Kidney glomerular epithelial cell (primary cell): ENCODE measurements at places on chromosomes 4 and X.
A peak's percentile ranks its signal among the peaks of the same experiment; 100 is the strongest.

DNA sequence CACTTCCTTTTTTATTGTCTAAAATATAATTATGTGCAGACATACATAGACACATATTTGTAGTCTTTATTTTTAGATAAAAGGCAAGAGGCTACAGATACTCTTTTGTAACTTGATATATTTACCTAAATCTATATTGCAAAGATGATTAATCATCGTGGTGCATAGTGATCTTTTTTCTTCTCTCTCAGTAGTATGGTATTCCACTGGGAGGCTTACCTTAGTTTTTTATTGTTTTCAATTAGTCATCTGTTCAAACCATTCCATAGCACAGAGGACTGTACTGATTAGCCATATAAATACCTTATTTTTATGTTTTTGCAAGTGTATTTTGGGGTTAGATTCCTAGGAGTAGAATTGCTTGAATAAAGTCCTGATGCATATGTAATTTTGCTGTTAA is 619.7 kb downstream of the GRXCR1 start:
- DNase-seq: no peak

GRCh38 chr4:2950221-2950989 is 12.8 kb downstream of the NOP14 start:
- no peak for DNase-seq

GRCh38 chr4:65046192-65047133 is 623.8 kb downstream of the EPHA5 start:
- DNase-seq: peak; percentile 8

GRCh38 chr4:166043801-166044200 is 170.8 kb downstream of the TLL1 start:
- DNase-seq: no peak

DNA sequence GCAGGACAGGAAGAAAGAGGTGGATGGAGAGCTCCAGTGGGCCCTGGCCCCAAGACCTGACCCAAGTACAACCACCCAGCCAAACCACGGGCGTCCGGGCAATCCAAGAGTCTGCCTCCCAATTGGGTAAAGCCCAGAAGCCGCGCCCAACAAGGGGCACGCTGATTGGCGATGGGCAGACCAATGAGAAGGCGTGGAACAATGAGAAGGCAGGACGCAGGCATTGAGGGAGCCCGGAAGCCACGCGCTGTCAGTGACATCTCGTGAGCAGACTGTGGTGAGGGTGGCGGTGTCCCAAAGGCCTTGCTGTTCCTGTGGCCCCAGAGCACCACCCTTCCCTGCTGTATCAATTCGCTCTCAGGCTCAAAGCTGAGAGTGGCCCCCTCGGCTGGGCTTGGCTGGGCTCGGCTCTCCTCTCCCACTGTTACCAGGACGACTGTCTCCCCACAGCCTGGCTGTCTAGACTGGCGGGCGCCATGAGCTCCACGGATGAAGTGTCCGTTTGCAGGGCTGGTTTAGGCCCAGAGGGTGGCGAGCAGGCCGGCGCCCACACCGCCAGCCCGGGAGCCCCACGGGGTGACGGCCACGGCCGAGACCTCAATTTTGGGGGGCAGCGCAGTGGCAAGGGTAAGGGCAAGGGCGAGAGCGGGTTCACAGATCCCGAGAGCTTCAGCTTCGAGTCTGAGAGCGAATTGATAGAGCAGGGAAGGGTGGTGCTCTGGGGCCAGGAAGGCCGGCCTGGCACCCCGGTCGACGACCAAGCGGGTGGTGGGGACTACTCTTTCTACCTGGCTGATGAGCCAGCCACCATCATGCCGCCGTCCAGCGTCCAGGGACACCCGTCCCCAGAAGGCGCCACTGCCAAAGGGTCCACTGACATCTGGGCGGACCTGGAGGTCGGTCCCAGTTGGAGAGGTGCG is at the start of gene LOC101059915:
TSS of gene LOC101059915 (plus strand) at position 219 of the 920 bp plus-strand sequence.
- no peak for DNase-seq

DNA sequence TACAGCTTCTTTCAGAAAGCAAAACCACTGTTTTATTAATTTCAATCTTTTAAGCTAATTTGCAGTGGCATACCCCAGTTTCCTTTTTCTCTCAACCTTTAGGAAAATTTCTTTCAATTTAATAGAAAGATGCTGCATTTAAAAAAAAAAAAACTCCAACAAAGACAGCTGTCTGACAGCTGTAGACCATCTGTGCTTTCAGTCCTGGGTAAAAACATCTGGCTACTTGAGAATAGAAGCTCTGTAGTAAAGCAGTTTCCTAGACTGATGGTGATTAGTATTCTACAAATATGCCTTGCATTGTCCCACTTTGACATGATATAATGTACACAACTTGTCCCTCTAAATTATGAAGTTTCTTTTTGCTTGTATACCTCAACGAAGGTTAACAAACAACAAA is 197.8 kb downstream of the EDA start:
- no peak for DNase-seq

GRCh38 chr4:67700116-67700737 is 728 bp downstream of the UBA6 start:
- DNase-seq: no peak

DNA sequence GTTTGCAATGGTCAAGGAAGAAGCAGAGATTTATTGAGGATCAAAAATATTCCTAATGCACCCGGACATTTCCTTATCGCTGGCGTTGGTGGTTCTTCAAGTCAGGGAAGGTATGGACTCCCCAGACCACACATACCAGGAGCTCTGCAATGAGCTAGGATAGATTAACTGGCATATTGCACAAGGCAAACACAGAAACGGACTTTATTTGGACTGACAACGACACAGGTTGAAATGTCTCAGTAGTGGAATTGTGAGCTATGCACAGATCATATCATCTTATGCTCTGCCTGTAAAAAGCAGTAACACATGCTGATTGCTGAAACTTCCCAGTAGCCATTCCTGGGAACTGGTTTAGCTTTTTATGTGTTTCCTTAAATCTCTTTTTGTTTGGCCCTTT is 1.7 kb downstream of the TSPAN7 start:
- DNase-seq: no peak
